Kidney (tissue), 22 donors: ENCODE measurements at places on chromosomes 7 and 10. TPM values are rescaled to one million over a fixed set of nuclear protein-coding genes. Genes with fewer than 3 reads are reported as not detected.

DNA sequence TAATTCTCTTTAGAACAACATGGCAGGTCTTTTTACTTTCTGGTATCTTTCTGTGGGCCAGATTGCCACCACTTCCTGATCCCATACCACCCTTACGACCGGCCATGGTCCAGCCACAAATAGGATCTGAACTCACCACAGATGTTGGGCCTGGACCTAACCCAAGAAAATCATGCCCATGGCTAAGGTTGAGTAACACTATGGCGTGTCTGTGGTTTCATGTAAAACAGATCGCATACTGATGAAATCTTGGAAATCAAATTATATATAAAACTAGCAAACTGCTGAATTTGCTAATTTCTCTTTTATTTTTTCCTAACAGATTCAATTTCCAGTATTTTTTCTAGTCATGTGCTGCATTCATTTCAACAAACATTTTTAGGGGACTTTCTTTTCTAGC, 77.2 kb downstream of the CH25H start:
- DNase-seq = no peak

GRCh38 chr7:25272265-25272664, 44.0 kb upstream of the NPVF start:
- DNase-seq = no peak

- no peak for DNase-seq
Observed at GRCh38 chr10:4058514-4059029, 273.6 kb upstream of the KLF6 start.

DNA sequence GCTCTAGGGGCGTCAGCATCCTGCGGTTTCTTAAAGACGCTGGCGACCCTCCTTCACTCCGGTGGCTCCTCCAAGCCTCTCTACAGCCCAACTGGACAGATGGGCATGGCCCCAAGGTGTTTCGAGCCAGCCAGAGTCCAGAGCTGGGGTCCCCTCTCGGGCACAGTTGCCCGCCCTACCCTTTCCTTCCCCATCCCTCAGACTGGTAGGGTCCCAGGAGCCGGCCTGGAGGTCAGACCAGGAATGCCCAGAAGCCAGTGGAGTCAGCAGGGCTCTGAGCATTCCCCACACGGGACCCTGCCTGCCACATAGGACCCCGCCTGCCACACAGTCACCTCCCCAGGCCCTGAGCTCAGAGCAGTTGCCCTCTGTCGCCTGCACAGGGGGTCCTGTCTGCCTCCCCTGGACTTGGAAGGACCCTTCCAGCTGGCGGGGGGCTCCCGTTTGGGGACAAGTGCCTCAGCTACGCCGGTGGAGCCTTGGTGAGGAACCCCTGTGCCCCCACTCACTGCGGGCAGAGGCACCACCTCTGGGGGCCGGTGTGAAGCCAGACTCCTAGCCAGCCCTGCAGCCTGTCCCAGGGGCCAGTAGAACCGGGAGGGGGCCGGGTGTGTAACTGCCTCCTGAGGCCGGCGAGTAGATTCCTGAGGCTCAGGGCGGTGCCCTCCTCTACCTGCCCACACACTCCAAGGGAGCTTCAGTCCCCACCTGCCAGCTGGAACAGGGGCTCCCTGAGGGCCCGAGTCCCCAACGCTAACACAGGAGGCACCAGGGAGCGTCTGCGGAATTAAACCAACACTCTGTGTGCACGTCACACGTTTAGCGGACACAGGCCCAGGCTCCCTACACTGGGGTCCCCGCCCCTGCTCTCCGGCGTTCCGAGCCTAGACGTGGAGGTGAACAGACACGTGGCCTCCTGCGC, 19.4 kb upstream of the PDGFA start:
- DNase-seq = no peak

DNA sequence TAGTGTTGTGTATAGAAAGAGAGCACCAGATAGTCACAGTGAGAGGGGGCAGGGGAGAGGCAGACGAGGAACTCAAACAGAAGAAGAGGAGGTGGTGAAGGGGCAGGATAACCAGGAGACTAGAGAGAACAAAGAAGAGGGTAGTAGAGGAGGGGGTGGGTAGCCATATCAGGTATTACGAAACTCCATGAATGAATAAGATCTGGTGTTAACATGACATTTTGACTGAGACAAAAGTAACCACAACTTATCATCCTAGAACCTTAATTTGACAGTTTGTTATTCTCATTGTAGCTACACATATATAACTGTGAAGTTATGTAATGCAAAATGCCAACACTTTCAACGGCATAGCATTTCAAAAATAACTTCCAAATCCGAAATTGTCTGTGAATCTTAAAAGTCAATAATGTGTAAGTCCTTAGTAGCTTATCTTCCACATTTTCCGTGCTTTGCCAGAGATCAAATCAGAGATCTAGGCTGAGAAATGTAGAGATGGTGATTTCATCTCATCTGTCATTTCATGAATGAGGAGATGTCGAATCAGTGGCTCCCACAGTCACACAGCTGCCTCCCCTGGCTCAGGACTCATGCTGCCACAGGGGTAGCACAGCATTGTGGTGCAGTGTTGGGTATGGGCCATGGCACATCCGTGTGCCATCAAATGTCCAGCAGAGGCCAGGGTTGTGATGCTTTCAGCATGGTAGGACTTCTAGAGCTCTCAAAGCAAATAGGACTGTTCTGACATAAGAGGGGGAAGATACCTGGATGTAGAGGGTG, 202.1 kb downstream of the HECW1 start:
- no peak for DNase-seq

- DNase-seq = peak; percentile 94
Observed at GRCh38 chr7:1555046-1555812, 776 bp downstream of the TMEM184A start.

GRCh38 chr10:52210161-52210560, 103.9 kb upstream of the DKK1 start:
- DNase-seq = no peak

CPA4 gene
- polyA plus RNA-seq = not detected

CALHM3 gene
- not detected for polyA plus RNA-seq

ATRNL1 gene
- polyA plus RNA-seq = 2.4 TPM

MYO3A gene
- 1.9 TPM for polyA plus RNA-seq

GPR15LG gene
- not detected for polyA plus RNA-seq

C10orf90 gene
- polyA plus RNA-seq = 0.30 TPM
